OCI-LY7 (cell line): ENCODE measurements at places on chromosomes 4 and X. TPM values are rescaled to one million over a fixed set of nuclear protein-coding genes. Genes with fewer than 3 reads are reported as not detected.

- no peak for DNase-seq
Measured at GRCh38 chr4:59597536-59598329, 1602.4 kb upstream of the ADGRL3 start.

Gene ZNF732
- not detected in 2 replicates for total RNA-seq

- DNase-seq: peak; percentile 84
Measured at GRCh38 chr4:143390764-143391163, 54.1 kb downstream of the GAB1 start.

GRCh38 chr4:2942037-2942531 lies 21.1 kb downstream of the NOP14 start:
- DNase-seq: no peak

Gene CDX4
- total RNA-seq: not detected in 2 replicates

Gene TMPRSS11D
- total RNA-seq: not detected in 2 replicates

DNA sequence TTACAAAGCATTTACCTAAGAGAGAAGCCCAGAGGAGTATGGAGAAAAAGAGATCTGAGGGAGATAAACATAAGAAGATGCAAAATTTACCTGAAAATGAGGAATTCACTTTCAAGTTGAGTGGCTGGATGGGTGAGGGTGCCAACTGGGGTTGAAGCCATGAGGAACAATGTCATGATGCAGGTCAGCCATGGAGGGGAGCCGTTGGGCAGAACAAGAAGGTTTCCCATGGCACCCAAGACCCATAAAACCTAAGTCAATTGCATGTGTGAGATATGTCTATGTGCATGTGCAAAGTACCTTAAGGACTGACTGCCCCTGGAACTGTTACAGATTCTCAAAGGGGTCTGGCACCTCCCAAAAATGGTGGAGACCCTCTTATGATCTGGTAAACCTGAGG lies 46.6 kb upstream of the PRRG1 start:
- no peak for DNase-seq

DNA sequence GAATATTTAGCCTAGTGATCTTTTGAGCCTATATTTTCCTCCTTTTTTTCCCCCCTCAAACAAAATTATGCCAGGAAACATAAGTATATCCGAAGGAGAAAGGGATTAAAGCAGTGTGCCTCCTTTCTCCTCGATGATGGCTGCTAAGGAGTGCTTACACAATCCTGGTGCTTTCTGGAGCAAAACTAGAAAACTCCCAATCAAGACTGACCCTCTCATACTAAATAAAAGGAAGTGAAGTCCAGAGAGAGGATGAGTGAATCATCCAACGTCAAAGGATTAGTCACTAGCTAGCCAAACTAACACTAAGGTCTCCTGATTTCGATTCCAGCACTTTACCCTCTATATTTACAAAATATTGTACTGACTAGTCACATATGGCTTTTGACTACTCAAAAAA lies 146.8 kb downstream of the PPP3CA start:
- no peak for DNase-seq

Gene TKTL2
- not detected in 2 replicates for total RNA-seq

- no peak for DNase-seq
Measured at GRCh38 chr4:118894034-118894433, 5.4 kb downstream of the SYNPO2 start.

Gene C4orf46
- total RNA-seq: 23.9 and 28.9 TPM in 2 replicates

DNA sequence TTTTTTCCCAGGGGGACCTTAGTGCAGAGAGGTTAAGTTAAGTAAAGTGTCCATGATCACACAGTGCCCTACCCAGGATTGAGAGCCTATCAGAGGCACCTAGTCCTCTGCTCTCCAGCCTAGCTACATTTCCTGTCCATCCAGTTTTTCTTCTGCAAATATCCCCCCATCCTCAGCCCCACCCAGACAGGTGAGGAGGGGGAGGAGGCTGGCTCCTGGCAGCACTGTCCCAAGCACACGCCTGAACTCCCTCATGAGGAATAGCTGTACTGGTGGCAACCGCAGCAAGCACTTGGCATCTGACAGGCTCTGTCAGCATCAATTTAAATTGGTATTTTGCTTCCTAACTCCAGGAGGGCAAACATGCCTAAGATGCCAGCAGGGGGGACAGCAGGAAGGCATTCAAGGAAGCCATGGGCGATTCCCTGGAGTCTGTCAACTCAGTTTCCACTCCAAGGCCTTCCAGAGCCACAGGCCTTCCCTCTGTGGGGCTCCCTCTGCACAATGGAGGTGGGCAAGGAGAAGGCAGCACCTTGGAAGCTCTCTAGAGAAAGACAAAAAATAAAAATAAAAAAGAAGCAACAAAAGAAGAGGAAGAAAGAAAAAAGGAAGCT lies 6.4 kb upstream of the FRMPD3 start:
- no peak for DNase-seq

DNA sequence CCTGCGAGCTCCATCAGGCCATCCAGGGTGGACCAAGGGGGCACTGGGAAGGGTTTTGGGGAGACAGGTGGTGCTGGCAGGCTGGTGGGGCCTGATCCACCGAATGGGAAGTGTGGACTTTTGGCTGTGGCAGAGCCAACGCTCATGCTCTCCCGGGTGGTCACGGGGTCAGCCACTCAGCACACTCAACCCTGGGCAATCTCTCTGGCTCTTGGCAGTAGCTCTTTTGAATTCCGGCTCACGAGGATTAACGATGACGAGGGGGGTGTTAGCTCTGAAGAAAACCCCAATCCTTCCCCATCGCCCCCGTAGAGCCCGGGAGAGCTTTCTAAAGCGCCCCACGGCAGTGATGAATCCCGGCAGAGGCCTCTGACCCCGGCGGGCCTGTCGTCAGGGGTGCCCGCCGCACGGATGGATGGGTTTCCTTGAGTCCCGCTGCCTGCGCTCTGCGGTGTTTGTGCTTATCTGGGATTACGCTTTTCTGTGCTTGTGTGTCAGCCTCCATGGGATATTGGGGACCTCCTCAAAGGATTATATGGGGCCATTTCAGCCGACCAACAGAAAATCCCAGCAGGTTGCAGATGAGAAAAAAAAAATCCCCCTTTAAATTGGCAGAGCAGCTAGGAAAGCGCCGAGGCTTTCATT lies 156.8 kb upstream of the PSAPL1 start:
- no peak for DNase-seq

- DNase-seq: no peak
Measured at GRCh38 chr4:126777649-126778048, 855.1 kb upstream of the INTU start.

DNA sequence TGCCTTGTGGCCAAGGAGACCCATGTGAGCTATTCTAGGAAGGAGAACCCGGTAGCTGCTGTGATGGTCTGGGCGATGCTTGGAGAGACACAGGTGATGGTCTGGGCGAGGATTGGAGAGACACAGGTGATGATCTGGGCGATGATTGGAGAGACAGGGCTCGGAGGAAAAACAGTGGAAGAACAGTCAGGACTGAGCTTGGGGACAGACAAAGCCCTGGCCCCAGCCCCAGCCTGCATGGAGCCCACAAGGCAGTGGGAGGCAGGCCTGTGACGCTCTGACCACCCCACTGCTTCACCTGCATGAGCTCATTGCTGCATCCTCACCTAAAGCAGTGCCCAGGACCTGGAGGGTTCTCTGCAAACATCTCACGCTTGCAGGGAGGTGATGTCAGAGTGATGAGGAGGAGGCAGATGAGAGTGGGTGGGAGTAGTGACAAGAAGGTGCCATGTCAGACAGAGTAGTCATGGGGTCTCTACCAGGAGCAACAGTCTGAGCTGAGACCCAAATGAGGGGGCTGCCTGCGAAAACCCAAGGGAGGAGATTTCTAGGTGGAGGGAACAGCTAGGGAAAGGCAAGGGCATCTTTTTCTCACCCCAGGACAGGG lies 35.9 kb upstream of the PSAPL1 start:
- DNase-seq: no peak

GRCh38 chr4:114782415-114783214 lies 184.0 kb downstream of the UGT8 start:
- DNase-seq: no peak

GRCh38 chr4:138310991-138311390 lies 68.8 kb upstream of the SLC7A11 start:
- no peak for DNase-seq

- no peak for DNase-seq
Measured at GRCh38 chrX:154059231-154059630, 38.3 kb downstream of the MECP2 start.

DNA sequence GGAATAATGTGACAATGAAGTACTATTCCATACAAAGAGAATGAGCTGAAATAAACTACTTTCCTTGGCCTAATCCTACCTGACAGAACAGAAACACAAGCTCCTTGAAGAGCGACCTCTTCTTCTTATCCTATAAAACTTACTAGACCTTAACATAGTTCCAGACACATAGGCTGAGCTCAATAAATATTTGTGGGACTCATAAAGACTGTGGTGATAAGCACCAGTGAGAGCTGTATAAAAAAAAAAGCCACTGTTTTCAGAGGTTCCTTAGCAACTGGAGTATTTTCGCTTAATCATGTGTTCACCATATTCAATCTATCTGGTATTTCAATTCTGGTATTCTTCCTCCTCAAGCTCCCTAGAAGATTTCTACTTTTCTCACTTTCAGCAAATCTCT lies 1129.6 kb downstream of the STPG2 start:
- no peak for DNase-seq

- DNase-seq: no peak
Measured at GRCh38 chrX:140589657-140590056, 84.8 kb upstream of the SOX3 start.

DNA sequence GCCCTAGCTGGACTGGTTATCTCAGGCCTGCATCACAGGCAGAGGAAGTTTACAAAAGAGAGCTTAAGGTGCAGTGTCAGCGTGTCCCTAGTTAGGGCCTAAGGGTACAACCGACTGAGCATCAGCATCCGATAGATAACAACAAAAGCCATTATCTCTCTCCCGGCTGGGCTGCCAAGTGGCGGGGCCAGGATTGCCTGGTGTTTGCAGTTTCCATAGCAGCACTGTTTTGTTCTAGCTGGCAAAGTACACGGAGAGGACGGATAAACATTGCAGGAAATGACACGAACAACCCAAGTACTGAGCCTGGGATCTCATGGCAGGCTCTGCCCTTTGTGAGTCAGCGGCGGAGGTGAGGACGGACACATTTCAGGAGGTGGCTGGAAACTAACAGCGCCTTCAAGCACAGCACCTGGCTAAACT lies 104.7 kb upstream of the NOCT start:
- DNase-seq: no peak
